ENCODE measurements at places on chromosomes 3 and 15.

DNA sequence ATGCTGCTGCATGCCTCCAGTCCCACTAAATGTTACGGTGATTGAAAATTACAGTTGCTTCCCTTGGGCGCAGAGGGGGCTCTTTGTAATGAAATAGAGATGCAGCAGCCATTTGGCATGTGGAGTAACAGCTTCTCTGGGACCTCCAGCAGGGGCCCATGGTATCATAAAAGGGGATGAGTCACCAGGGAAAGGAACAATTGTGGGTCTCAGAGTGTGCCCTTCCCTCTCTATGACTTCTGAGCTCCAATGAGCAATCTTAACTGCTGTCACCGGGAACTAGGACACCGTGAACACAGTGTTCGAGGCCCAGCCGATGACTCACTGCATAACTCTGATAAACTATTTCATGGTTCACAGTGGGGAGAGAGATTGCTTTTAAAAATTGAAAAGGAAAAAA lies 164.8 kb upstream of the NUDT16 start:
- no peak for DNase-seq

DNA sequence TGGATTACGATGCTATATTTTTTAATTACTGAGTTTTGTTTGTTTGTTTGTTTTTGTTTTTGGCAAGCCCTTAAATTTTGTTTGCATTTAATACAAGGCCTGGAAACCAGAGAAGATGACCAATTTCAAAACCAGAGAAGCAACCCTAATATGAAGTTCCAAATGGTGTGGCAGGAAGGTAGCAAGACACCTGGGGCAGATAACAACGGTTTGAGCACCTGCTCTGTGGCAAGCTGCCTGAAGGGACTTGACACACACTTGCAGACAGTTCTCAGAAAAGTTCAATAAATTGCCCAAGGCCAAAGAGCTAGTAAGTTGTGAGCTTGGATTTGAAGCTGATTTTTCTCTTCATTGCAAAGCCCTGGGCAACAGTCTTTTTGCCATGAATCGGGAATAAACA lies 151.2 kb upstream of the UBE2E1 start:
- DNase-seq, result no peak

GRCh38 chr15:90479656-90480055 lies 50.1 kb upstream of the CRTC3 start:
- DNase-seq, result no peak

DNA sequence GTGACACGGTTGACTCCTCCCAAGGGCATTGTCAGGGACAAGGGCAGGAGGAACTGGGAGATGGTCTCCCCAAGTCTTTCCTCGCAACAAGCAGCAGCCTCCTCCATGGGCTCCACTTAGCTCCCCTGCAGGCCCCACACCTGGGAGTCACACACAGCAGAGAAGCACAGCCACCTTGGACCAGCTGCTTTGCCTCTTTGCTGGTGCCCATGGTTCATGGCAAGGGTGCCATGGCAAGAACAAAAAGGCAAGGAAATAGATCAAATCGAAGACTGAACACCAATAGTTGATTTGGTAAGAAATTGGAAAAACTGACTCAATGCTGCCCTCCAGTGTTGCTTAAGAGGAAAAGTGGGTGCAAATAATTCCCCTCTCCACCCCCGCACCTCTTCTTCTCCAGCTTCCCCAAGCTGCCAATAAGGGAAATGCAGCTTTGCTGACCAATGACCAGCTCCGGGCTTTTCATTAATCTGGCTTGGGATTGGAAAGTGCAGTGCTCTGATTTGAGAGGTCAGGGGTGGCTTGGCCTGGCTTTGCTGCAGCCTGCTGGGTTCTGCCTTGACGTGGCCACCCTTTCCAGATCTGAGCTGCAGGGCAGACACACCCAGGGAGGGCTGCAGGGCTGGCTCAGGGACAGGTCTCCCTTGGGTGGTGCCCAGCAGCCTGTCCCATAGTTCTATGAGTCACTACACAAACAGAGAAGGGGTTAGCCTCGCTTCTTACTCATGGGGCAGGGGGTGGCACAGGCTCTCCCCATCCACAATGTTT lies 162.0 kb downstream of the KLF13 start:
- DNase-seq, result no peak

DNA sequence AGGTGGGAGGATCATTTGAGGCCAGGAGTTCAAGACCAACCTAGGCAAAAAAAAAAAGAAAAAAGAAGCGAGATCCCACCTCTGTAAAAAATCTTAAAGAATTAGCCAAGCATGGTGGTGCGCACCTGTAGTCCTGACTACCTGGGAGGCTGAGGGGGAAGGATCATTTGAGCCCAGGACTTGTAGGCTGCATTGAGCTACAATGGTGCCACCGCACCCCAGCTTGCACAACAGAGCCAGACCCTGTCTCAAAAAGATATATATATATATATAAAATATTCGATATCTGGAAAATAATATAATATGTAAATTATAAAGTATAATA lies 1.1 kb upstream of the IMP3 start:
- no peak for DNase-seq

- DNase-seq, result no peak
Observed at GRCh38 chr3:179706233-179706632, 53.4 kb downstream of the USP13 start.

GRCh38 chr3:175485436-175485835 lies 626.3 kb downstream of the NAALADL2 start:
- no peak for DNase-seq

DNA sequence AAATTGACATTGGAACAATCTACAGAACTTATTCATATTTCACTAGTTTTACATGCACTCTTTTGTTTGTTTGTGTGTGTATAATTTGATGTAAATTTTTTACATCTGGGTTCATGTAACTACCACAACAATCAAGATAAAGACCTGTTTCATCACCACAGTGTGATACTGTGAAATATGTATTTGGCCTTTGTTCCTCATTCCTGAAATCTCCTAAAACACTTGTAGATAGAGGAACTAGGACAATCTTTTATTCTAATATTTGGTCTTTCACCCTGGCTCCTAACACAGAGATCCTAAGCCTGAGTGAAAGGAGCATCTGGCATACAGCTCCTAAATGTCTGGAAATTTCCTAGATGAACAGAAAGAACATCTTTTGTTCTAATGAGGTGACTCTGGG lies 155.0 kb upstream of the GPR149 start:
- DNase-seq, result no peak

- no peak for DNase-seq
Observed at GRCh38 chr3:48459331-48459730, 12.8 kb downstream of the ATRIP start.

Measured in activated CD8-positive, alpha-beta memory T cell treated with anti-CD3 and anti-CD28 coated beads for 1 hour (primary cell).